ENCODE measurements at places on chromosomes 7 and 10.

GRCh38 chr7:113200281-113200680 lies 81.9 kb upstream of the SMIM30 start:
- DNase-seq, result no peak

DNA sequence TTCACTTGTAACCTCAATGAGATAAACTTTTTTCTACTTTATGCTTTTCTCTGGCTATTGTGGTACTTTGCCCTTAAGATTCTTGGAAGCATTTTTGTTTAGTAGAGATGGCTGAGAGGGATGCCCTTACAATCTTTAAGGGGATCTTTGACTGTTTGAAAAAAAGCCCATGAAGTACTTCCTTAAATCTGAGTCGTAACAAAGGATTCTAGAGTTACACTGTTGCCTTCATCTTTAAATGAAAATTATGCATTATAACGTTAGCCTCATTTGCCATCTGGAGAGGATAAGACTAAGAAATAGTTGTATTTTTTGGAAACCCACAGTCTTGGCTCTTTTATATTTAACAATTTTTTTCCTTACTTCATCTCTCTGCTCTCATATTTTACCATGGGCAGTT lies 37.8 kb upstream of the FZD1 start:
- no peak for DNase-seq

- no peak for DNase-seq
Measured at GRCh38 chr7:152924238-152924637, 164.7 kb downstream of the ACTR3B start.

DNA sequence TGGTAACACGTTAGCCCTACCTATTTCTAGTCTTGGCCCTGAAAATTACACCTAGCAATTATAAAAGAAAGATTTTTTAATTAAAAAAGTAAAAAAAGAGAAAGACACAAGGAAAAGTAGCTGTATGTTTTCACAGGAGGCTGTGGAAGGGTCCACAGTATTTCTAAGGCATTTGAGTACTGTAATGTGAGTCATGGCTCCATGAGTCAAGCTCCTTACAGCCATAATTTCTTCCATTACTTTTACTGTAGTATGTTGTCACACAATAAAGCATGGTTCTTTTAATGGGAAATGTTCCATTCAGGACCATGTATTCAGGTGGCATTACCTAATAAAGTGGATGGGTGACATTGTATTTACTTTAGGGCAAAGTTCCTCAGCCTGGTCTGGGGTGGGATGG lies 113.4 kb downstream of the GPR37 start:
- DNase-seq, result no peak
